Regular cardiac myocyte (primary cell): ENCODE measurements at places on chromosomes 13 and 19. TPM values are rescaled to one million over a fixed set of nuclear protein-coding genes. Genes with fewer than 3 reads are reported as not detected.

The C5AR1 gene
- total RNA-seq = 0.28 and 0.58 TPM in 2 replicates

The NLRP7 gene
- not detected in 2 replicates for total RNA-seq

The ZNF729 gene
- total RNA-seq = under 0.01 TPM in 1 of 2 replicates, not detected in the other

The VN1R4 gene
- total RNA-seq = not detected in 2 replicates

The LRRC25 gene
- under 0.01 TPM in 1 of 2 replicates, not detected in the other for total RNA-seq

The ZNF431 gene
- total RNA-seq = 2.3 and 7.0 TPM in 2 replicates

The F10 gene
- 4.2 and 12.1 TPM in 2 replicates for total RNA-seq

The PCDH8 gene
- total RNA-seq = not detected in 2 replicates

The KLHL1 gene
- total RNA-seq = not detected in 2 replicates

The SMIM7 gene
- total RNA-seq = 82.0 and 83.0 TPM in 2 replicates

The PTH2 gene
- total RNA-seq = not detected in 2 replicates

The FUT3 gene
- under 0.01 TPM in 1 of 2 replicates, not detected in the other for total RNA-seq

The PCSK4 gene
- total RNA-seq = 0.19 and 1.4 TPM in 2 replicates

The C19orf85 gene
- not detected in 2 replicates for total RNA-seq

The KLK12 gene
- total RNA-seq = not detected in 2 replicates

The VSTM1 gene
- total RNA-seq = not detected in 2 replicates

The LAIR1 gene
- 0.19 and 0.28 TPM in 2 replicates for total RNA-seq

The CCDC122 gene
- 1.7 and 29.6 TPM in 2 replicates for total RNA-seq

The DENND1C gene
- not detected in 2 replicates for total RNA-seq

The STOML3 gene
- total RNA-seq = not detected in 2 replicates

The EXOSC5 gene
- 9.3 and 22.8 TPM in 2 replicates for total RNA-seq

The REEP6 gene
- total RNA-seq = 1.2 and 2.8 TPM in 2 replicates

The ZNF135 gene
- total RNA-seq = 3.8 and 6.8 TPM in 2 replicates

The BEST2 gene
- total RNA-seq = not detected in 2 replicates

The FARP1 gene
- 18.6 and 27.2 TPM in 2 replicates for total RNA-seq

The UPF1 gene
- 55.0 and 65.4 TPM in 2 replicates for total RNA-seq

The COL4A2 gene
- 485 and 914 TPM in 2 replicates for total RNA-seq

The ACP7 gene
- total RNA-seq = 0.56 and 1.7 TPM in 2 replicates

The MEF2B gene
- total RNA-seq = under 0.01 and 0.28 TPM in 2 replicates

The EPS8L1 gene
- total RNA-seq = 0.56 and 1.3 TPM in 2 replicates

The ZNF493 gene
- 5.2 and 12.7 TPM in 2 replicates for total RNA-seq

The C19orf67 gene
- 0.56 TPM in 1 of 2 replicates, not detected in the other for total RNA-seq
